ENCODE measurements at places on chromosomes 6 and 20.

DNA sequence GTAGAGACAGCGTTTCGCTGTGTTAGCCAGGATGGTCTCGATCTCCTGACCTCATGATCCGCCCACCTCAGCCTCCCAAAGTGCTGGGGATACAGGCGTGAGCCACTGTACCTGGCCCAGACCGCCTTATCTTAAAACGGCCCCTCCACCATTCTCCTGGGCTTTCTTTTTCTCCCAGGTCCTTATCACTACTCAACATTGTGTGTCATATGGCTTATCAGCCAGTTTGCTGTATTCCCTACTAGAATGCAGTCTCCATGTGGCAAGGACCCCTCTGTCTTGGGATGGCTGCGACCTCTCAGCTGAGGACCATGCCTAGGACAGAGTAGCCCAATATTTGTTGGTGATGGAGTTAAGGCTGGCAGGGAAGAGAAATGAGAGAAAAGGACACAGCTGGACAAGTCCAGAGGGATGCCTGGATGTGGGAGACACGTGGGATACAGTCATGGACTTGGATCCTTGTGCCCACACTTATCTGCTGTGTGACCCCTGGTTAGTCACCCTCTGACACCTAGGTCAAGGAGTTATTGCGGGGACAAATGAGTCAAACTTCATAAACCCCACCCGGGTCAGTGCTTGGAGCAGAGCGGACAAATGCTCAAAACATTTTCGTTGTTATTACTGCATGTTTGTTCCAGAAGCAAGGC is 24.0 kb downstream of the ADA start:
- no peak for DNase-seq

DNA sequence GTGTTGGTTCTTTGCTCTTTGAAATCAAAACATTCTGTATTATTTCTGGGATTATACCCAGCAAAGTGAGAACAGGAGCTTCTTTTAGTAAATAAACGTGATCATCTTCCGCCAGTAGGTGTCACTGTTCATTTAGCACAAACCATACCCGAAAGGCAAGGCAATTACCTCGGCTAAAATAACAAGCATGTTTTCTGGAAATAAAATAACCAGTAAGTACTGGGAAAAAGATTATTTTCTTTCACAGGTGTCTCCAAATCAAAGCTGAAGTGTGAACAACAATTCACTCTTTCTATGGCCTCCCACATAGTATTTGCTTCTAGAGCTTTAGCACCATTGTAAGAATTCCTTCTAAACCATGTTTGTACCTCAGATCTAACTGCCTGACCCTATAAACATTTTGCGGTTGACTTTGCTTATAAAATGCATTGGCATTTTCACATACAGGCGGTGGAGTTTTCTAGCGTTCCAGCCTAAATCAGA is 144.6 kb upstream of the AGPAT4 start:
- peak; percentile 78 for DNase-seq

- no peak for DNase-seq
Measured at GRCh38 chr20:45017857-45018256, 51.5 kb downstream of the STK4 start.

DNA sequence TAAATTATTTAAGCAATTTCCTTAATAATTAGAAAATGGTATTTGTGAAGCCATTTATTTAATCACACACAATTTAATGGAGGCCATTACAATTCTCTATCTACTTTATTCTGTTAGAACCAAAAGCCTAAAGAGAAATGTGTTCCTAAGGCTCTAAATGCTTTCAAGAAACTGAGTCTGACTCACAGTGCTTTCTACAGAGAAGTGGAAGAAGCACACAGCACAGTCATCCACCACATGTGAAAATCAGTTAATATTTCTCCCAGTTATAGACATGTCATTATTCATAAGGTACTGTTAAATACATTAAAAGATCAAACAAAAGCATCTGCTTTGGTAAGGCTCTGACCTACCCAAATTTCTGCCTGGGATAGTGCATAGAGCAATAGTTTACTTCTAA is 214.4 kb downstream of the ALDH8A1 start:
- no peak for DNase-seq

- no peak for DNase-seq
Measured at GRCh38 chr20:48094196-48094749, 309.0 kb upstream of the SULF2 start.

- DNase-seq, result no peak
Measured at GRCh38 chr6:43665376-43665775, 20.5 kb downstream of the RSPH9 start.

DNA sequence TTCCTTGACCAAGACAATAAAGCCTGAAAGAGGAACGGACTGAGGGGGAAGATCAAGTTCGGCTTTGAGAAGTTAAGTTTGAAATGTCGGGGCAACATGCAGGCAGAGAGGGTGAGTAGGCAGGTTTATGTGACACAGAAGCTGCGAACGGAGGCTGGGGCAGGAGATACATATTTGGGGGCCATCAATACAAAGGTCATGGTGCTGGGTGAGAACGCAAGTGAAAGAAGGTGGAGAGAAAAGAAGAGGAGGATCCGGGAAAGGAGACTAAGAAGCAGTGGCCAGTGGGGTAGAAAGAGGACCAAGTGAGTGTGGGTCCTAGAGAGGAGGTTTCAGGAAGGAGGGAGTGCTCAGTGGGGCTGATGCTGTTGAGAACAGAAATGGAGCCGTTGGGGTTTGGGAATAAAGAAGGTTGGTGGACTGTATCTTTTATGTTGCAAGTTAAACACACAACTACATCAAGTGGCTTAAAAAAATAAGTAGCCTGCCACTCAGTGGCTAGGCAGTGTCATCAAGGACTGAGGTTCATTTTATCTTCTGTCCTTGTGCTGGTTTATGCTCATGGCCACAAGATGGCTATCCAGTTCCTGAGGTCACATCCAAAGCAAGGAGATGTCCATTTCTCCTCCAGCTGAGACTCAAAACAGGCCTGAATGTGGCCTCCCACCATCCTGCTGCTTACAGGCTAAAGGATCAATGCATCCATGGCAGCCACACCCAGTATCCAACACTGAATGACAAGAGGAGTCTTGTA is 1.7 kb upstream of the BLCAP start:
- DNase-seq, result no peak

DNA sequence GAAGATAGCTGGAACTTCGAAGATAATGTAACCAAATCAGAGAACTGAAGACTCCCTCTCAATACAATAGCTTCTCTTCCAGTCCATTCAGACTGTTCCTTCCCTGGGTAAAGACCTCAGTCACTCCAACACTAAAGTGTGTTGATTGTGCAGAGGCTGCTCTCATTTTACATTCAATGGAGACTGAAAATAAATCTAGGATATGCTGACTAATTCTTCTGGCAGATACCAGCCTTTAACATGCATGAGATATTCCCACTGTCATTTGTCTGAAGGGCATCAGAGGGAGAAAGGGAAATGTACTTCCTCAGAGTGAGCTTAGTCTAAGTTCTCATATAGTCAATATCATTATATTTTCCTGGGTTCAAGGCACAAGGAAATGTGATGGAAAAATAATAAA is 166.4 kb upstream of the IRAK1BP1 start:
- no peak for DNase-seq

DNA sequence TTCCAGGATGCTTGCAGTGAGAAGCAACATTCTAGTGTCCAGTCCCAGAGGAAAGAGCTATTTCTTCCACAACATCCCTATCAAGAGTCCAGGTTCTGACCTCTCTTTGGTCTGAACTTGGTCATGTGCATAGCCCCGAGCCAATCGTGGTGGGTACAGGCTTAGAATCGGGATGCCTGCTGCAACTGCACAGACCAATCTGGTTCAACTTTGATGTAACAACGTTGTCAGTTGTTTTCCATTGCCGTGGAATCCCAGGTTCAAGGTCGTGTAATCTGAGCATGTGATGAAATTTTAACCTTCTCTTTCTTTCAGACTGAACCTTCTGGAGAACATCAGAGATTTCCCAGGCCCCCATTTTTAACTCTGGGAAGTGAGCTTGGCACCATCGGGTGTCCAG is 130.5 kb downstream of the ANKRD60 start:
- no peak for DNase-seq

- peak; percentile 15 for DNase-seq
Measured at GRCh38 chr20:16438100-16438499, 135.1 kb downstream of the KIF16B start.

GRCh38 chr6:144588697-144589325 is 303.7 kb downstream of the UTRN start:
- DNase-seq, result no peak

- peak; percentile 37 for DNase-seq
Measured at GRCh38 chr20:48826883-48827771, 672 bp downstream of the PREX1 start.

- no peak for DNase-seq
Measured at GRCh38 chr6:134247231-134247833, 70.6 kb downstream of the SGK1 start.

- DNase-seq, result no peak
Measured at GRCh38 chr6:112204350-112204706, 50.0 kb downstream of the LAMA4 start.

GRCh38 chr6:165733489-165733791 is 70.4 kb upstream of the PDE10A start:
- DNase-seq, result no peak

DNA sequence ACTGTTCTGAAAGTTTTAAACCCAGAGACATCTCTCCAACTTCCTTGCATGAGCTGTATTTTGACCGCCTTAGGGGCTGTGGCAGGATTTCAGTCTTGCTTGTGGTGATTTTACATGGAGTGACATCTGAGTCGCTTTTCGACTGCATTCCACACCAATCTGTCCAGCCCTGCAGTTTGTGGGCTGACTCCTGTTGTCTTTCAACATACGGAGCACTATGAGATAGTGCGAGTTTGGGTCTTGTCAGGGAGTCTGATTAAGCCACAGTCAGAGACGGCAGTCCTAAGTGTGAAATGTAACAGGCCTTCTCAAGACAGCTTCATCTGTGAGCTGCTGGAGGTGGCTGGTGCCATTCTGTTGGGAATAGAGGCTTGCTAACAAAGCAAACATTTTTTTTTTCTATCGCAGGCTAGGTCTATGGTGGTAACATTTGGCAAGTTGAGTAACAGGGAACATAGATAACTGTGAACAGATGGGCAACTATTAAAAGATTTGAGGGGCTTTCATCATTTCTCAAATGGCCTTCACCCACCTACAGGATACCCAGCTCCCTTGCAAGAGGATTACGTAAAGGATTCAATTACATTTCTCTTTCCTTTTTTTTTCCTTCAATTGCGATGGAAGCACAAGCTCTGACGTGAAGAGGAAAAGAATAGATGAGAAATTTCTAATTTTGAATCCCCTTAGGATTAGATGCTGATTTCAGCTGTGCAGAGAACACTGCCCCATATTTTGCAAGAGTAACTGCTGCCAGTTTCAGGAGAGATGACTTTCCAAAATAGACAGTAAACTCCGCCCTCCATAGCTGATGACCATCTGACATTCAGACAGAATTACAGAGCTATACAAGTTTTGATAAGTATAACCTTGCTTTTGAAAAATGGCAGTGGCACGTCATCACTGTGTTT is 25.1 kb downstream of the CAP2 start:
- DNase-seq, result no peak

DNA sequence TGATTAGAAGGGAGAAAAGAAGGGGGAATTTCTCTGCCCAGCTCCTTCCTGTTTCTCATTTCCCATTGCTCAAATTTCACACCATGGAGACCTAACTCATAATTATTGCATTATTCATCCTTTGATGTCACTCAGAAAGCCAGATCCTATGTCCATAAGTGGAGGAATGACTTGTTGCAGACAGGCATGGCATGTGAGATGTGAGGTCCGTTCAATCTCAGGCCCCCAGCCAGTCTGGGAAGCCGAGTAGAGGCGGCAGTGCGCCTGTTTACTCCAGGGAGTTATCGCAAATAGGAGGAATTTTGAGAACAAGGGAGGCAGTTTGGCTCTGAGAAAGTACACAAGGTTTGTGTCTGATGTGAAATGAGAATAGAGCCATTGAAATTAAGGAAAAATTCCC is 26.9 kb upstream of the MOCS1 start:
- DNase-seq, result peak; percentile 30

- DNase-seq, result peak; percentile 72
Measured at GRCh38 chr20:57514273-57514751, 10.6 kb downstream of the CTCFL start.

- DNase-seq, result no peak
Measured at GRCh38 chr6:64786736-64787135, 920.3 kb downstream of the EYS start.

DNA sequence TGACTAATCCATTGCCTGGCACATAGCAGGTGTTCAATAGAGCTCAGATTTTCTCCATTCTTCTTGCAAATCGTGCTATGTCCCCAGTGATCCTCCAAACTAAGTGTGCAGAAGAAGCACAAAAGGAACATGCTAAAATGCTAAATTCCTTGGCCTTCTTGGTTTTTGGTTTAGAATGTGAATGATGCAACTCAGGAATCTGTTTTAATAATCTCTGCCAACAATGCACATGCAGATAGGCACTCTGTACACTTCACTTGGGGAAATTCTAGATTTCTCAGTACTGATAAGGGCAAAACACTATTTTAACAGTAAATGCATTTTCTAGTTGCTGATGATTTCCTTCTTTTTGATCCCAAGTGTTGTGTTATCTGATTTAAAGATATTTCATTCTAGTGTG is 35.2 kb downstream of the SLC22A1 start:
- no peak for DNase-seq

DNA sequence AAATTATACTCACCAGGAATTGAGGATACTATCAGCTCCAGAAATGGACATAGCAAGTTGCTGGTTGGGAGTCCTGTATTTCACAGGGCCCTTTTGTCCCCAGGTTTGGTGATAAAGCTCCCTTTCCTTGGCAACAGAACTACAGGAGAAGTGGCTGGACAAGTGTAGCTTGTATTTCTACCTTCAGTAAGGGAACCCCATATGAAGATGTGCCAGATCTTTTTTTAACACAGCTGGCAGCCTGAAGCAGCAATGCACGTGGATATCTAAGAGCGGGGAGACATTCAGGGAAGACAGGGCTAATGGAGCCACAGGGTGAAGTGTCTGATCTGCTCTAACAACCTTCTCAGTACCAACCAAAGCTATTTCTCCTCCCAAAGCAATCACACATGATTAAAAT is 373.9 kb upstream of the ID4 start:
- DNase-seq, result no peak

GRCh38 chr6:11140056-11140455 is 28.5 kb upstream of the ERVFRD-1 start:
- DNase-seq, result no peak

DNA sequence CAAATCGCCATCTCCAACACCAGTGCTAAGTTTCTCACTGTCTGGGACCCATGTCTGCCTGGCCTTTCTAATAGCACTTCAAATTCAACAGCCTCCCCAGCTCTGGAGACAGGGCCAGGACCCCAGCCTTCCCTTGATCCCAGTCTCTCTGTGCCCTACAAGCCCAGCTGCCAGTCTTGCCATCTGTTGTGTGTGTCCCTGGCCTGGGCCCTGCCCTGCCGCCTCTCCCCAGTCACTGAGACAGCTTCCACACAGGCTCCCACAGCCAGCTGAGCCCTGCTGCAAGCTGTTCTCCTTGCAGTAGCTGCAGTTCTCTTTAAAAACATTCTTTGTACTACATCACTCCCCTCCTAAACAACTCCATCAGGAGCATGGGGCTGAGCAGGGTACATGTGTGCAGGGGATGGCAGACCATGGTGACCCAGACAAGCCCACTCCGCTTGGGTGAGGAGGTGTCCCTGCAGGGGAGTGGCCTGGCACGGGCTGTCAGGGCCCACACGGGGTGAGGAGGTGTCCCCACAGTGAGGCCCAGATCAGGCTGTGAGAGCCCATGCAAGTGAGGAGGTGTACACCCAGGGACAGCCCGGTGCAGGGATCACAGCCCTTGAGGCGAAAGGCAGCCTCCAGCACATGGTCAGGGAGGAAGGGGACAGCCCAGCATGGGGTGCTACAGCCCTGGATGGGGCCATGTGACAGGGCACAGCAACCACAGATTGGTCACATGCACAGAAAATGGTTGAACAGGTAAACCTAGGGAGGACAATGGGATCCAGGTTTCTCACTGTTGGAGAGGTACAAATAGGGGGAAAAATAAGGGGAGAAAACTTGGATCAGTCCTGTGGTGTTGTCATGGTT is 16.2 kb downstream of the CST7 start:
- no peak for DNase-seq

Data from heart right ventricle (tissue), 16 donors.